ENCODE measurements at places on chromosomes 12 and 14. TPM values are rescaled to one million over a fixed set of nuclear protein-coding genes. Genes with fewer than 3 reads are reported as not detected.

The DDX23 gene
- total RNA-seq = 59.1 TPM

The STXBP6 gene
- total RNA-seq = 14.9 TPM

The ADAM20 gene
- total RNA-seq = 0.12 TPM

The CLEC4D gene
- total RNA-seq = not detected

- no peak for DNase-seq
Measured at GRCh38 chr12:99152337-99152736, 495.2 kb upstream of the GARIN6 start.

- no peak for DNase-seq
Measured at GRCh38 chr12:73384592-73384991, 1112.4 kb downstream of the TRHDE start.

GRCh38 chr12:69042970-69043369 lies 110.0 kb upstream of the CPM start:
- no peak for DNase-seq

DNA sequence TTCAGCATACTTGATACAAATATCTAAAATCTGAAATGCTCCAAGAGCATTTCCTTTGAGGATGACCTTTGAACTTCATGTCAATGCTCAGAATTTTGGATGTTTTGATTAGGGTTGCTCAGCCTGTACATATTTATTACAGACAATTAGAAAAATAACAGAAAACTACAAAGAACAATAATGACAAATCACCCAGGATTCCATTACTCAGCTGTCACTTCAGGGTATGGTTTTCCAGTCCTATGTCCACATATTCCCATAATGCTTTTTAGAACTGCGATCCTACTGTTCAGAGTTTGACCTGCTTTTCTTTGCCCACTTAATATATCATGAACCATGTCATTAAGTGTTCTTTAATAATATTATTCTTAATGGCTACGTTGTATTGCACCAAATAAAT lies 11.4 kb downstream of the DLGAP5 start:
- no peak for DNase-seq

DNA sequence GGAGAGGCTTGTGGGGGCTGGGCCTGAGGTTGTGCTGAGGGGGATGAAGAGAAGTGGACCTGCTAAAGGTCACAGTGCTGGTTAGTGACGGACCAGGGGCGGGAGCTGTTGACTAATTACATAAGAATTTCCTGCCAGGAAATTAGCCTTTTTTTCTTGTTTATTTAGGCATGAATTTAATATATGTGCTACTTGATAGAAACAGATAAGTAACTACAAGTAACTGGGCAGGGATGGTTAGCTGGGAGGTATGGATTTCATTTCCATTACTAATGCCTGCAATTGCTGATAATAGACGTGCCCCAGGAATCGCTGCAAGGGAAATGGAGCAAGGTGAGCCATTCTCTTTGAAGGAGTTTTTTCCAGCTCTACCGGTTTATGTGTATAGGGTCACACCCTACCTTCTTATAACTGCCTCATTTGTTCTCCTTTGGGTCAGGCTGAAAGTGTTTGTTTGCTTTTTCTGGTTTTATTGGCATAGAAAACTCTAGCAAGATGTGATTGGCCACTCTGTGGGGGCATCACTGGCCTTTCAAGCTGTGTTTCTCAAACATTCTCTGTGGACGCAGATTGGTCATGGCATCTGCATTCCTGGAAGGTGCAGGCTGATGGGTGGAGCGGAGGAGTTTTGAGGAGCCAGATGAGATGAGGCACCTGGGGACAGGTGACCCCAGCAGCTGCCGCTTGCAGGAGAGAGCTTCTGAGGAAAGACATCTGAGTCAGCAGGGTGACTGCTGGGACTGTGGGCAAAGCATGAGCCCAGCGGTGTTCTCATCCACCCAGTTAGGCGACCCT lies 19.0 kb upstream of the GPRC5A start:
- DNase-seq = peak; percentile 65

GRCh38 chr12:81699551-81699950 lies 59.6 kb downstream of the PPFIA2 start:
- DNase-seq = no peak

DNA sequence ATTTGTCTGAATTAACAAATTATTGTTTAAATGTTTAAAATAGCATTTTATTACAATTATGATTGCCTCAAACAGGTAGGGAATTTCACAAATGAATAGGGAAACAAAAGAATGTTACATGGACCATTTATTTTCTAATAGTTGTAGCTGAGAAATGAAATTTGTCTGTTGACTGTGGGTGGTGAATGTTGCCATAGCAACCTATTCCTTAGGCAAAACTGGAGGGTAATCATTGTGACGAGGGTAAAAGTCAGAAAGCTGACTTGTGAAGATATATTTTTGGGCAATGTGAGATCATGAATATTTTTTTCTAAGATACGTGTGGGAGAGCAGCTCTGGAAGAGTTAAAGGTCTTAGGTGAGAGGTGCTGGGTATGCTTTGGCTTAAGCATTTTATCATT lies 24.2 kb upstream of the CLEC14A start:
- DNase-seq = no peak

All from RPMI7951 (cell line).